Activated T-helper 1 cell treated with anti-CD3 and anti-CD28 coated beads, Interleukin-2, amount 50 U/mL, for 16 hours (primary cell): ENCODE measurements at places on chromosomes 3 and 15.

GRCh38 chr3:29245441-29245840 is 35.4 kb upstream of the RBMS3 start:
- DNase-seq = no peak

DNA sequence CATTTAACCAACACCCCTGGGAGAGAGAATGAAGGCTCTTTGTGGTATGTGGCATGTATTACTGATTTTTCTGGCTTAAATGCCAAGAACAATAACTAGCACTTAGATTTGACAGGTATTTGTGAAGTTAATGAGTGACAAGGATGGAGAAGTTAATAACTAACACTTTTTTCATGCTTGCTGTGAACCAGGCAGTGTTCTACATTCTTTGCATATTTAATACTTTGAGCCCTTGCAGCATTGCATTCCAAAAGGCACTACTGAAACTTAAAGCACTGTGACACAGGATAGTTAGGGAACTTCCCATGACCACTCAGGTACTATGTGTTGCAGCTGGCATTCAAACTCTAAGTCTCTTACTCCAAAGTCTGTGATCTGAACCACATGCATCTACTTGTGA is 650.6 kb downstream of the ZPLD1 start:
- no peak for DNase-seq

DNA sequence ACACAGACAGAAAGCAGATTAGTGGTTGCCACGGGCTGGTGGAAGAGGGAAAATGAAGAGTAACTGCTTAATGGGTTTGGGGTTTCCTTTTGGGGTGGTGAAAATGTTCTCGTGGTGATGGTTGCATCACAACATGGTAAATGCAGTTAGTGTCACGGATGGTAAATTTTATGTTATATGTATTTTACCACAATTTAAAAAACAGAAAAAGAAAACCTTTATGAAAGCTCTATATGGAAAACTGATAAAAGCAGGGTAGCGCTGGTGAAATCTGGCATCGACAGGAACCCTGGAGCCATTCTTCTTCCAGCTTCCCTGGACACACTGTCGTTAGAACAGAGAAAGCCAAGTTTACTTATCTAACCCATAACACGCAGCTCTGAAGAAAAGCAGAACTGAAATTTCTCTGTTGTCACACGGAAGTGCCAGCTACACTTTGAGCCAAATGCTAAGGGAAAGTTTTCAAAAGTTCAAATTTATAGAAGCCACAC is 287.7 kb upstream of the NR2F2 start:
- DNase-seq = no peak

DNA sequence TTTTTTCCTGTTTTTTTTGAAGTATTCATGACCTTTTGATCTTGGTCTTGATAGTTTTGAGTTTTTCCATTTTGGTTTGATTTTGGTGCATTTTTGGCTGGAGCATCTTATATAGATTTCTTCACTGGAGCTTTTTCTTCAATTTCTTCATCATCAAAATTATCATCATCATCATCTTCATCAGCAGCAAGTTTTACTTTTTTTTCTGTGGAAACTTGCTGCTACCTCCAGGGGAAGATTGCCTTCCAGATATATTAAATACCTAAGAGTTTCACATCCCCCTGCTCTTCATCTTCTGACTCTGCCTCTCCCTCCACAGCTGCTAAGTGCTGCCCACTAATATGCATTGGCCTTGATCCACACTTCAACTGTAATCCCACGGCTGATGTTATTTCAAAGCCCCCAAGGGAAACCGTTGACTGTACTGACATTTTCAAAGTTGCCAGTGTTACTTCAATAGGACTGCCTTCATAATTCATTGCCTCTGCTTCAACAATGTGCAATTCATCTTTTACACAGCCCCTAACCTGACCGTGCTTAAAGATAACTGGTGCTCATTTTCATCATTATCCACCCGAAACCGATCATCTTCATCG is 151.7 kb downstream of the NR1D2 start:
- DNase-seq = no peak

DNA sequence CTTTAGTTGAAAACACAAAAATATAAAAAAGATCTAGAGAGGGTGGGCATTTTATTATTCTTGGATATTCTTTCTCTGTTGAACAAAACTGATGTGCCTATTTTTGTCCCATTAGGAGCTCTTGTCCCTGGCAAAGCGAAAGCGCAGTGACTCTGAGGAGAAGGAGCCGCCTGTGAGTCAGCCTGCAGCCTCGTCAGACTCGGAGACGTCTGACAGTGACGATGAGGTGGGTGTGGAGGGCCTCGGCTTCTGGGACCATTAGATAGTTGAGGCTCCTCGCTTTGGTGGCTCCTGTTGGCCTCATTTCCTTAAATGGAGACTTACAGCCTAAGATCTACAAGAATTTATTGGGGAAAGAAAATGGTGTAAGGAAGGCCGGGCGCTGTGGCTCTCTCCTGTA is 21.3 kb downstream of the RTF1 start:
- no peak for DNase-seq

DNA sequence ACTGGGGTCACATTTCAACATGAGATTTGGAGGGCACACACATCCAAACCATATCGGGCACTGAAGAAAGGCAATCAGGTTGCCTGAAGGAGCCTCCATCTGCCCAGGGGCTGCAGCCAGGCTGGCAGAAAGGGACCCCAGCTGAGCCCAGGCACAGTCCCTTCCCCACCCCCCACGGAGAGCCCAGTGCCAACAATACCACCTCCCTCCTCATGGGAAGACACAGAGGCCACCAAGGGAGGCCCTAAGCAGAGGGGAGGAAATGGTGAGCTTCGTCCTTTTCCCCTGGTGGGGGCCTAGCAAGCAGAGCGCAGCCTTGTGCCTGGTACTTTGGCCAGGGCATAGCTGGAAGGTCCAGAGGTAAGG is 3.0 kb upstream of the STRA6 start:
- DNase-seq = no peak

GRCh38 chr3:156808025-156808424 is 18.1 kb upstream of the LEKR1 start:
- no peak for DNase-seq

DNA sequence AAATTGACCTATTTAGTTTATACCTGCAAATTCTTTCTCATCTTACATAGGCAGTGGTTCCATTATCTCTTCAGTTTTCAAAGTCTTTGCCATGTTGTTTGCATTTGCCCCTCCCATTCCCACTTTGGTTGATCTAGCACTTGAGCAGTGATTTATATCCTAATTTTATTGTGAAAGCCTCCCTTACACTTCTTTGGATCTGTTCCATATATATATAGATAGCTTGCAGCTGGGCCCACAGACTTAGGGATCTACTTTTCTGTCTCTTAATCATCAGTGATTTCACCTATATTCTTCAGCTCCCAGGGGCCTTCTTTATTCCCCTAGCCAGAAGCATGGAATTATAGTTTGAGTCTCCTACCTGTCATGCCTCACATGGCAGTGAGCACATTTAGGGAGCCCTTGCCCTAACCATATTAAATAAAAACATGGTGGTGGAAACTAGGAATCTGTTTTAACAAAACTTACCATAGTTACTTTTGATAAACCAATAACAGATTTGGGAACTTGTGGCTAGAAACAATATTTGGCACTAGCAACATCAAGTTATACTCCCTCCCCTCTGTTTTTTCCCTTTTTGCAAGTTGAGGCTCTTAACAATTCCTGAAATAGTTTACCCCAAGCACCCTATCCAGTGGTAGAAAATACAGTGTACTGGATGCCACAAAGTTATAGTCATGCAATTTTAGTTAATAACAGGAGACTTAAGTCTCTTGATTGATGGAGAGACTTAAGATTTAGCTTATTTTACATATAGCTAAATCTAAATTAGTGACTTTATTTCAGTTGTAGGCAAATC is 41.7 kb downstream of the ARIH1 start:
- DNase-seq = no peak

DNA sequence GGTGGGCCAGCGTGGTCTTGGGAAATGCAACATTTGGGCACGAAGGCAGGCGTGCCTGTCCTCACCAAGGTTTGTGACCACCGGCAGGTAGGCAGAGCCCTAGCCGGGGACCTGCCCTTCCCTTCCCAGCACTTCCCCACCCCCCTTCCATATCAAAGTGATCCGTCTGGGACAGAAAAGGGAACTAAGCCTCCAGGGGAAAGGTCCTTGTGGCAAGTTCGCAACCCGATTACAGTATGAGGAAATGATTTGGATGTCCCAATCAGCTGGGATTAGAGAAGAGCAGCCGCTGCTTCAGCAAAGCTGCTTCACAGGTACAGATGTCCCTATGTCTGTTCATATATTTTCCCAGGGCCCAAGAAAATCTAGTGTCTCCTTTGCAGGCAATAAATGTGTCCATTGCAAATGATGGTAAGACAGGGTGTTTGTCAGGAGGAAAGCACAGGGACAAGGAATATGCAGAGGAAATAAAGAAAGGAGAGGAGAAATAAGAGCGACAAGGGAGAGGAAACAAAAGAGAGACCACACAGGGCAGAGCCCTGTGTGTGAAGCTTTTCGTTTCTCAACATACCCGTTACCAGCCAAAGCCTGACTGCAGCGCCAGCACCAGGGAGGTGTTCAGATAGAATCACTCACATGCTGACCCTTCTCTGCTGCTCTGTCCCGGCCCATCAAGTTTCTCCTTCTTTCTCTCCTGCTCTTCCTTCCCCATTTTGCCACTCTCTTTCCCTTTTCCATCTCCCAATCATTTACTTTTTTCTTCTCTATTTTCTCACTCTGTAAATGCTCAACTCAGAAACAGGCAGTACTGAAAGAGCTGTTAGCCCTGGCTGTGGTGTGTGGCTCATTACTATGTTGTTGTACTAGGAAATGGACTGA is 17.4 kb upstream of the SECISBP2L start:
- no peak for DNase-seq

- DNase-seq = no peak
Measured at GRCh38 chr3:61597906-61598305, 36.5 kb downstream of the PTPRG start.
